Activated T-cell treated with anti-CD3 and anti-CD28 coated beads, Interleukin-2, amount 50 U/mL, for 48 hours (primary cell): ENCODE measurements at places on chromosomes 2 and 18.
A peak's percentile ranks its signal among the peaks of the same experiment; 100 is the strongest.

- no peak for DNase-seq
These were observed 188.1 kb upstream of the LINC00305 start for GRCh38 chr18:64337018-64337417.

GRCh38 chr18:47595831-47596501, 334.5 kb downstream of the SMAD2 start:
- peak; percentile 29 for DNase-seq

DNA sequence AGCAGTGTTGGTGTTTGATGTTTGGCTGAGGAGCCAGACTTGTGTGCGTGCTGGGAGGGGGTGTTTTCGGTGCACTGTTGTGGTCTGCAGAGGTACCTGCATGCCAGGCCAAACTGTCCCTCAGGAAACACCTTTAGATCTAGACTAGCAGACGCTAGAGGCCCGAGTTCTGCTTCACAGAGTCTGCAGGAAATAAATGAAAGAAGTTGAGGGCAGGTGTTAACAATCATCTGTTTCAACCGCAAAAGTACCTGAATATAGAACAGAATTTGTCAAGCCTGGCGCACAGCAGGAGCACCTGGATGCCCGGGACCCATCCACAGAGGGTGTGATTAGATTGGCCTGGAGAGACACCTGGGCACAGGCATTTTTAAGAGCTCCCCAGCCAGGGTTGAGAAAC, 40.5 kb upstream of the REL start:
- no peak for DNase-seq

- no peak for DNase-seq
These were observed 92.9 kb downstream of the ZEB2 start for GRCh38 chr2:144426981-144427479.

GRCh38 chr2:187867165-187867564, 312.9 kb upstream of the TFPI start:
- DNase-seq: no peak

GRCh38 chr2:78418021-78418420, 607.5 kb upstream of the REG3G start:
- DNase-seq: no peak

DNA sequence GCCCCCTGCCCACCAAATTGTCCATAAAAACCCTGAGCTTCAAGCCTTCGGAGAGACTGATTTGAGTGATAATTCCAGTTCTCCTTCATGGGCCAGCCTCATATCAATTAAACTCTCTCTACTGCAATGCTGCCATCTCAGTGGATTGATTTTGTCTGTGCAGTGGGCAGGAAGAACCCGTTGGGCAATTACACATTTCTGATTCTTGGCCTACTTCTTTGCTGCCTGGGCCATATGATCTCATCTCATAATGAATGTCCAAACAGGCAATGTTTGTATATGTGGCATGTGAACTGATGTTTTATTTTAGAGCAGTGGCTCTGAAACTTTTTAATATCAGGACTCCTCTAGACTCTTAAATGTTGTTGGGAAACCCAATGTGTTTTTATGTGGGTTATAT, 101.2 kb upstream of the SLC38A11 start:
- DNase-seq: no peak

DNA sequence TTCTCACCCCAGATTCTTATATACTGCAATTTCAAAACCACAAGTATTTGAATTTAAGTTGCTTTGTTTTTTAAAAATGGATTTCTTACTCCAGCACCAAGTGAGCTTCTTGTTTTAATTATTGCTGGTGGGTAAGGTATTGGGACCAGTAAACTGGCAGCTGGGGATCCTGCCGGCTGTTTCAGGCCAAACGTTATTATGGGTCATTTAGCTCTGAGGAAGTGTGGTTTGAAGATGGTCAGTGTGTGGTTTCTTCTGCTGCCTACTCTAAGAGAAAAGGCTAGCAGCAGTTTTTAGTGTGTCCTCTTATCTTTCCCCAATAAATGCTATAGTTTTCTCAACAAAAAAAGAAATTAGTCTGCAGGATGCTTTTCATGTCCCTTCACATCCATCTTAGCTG, 30.6 kb downstream of the CFAP221 start:
- no peak for DNase-seq

DNA sequence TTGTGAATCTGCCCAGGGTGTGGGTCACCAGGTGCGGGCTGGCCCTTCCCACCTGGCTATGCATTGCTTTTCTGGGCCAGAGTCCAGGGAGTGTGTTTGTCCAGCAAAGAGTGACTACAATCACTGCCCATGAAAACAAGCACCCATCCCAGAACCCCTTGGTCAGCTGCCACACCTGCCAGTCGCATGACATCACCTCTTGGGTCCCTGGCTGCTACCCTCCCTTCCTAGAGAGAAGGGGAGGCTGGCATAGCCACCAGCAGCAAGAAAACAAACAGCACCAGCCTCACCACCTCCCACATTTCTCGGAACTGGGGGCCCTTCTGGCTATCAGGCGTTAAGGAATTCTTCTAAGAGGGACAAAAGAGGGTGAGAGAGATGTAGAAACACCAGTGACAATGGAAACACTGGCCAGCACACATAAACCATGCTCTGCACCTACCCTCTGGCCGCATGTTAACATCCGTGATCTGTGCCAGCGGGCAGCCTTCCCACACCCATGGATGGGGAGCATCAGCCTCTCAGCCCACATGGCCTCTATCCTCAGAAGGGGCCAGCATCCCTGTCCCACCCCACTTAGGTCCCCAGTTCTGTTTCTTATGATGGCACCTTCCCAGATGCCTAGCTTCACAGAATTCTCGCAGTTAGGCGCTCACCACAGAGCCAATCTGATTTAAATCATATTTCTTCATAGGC, 109.7 kb upstream of the GLI2 start:
- no peak for DNase-seq

GRCh38 chr18:75837316-75837715, 409.8 kb upstream of the SMIM21 start:
- no peak for DNase-seq

- DNase-seq: no peak
These were observed 3.2 kb upstream of the GPR35 start for GRCh38 chr2:240622060-240622411.

DNA sequence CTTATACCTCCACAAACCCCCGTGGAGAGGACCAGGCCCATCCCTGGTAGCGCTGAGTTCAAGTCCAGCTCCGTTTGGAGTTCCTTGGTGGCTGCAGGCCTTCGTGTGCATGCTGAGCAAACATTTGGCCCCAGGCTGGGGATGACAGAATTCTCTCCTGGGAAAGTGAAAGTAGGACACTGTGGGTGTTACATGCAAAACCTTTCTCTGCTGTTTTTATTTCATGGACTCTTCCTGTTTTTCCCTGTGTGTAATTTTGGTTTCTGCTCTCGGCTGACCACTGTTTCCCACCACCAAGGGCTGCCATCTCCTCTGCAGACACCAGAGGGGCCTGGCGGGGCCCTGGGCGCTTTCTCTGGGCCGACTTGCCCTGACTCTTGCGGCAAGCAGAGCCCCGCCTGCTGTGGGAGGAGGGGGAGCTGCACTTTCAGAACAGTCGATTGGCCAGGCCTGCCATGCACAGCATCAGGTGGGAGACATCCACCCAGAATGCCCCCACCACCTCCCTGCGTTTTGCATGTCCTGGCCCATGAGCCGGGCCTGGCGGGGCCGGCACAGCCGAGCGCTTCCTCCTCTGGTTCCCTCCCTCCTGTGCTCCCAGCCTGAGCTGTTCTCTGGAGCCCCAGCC, 102.4 kb downstream of the CABLES1 start:
- DNase-seq: peak; percentile 69

DNA sequence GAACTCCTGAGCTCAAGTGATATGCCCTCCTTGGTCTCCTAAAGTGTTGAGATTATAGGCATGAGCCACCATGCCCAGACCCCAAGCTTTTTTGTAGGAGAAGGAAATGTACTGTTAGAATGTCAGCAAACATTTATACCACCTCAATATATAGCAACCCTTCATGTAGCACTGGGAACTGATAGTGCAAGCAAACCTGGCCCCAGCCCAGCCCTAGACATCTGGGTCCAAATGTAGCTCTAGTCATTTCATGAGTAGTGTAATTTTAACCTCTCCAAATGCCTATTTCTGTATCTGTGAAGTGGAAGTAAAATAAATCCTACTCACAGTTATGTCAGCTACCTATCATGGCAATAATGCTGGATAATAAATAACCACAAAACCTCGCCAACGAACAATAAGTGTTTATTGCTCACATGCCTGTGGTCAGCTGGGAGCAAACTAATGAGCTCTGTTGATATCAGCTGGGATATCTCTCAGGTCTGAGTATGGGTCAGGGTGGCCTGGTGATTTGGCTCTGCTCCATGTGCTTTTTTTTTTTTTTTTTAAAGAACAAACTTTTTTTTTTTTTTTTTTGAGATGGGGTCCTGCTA, 180.4 kb downstream of the CD8B2 start:
- no peak for DNase-seq

DNA sequence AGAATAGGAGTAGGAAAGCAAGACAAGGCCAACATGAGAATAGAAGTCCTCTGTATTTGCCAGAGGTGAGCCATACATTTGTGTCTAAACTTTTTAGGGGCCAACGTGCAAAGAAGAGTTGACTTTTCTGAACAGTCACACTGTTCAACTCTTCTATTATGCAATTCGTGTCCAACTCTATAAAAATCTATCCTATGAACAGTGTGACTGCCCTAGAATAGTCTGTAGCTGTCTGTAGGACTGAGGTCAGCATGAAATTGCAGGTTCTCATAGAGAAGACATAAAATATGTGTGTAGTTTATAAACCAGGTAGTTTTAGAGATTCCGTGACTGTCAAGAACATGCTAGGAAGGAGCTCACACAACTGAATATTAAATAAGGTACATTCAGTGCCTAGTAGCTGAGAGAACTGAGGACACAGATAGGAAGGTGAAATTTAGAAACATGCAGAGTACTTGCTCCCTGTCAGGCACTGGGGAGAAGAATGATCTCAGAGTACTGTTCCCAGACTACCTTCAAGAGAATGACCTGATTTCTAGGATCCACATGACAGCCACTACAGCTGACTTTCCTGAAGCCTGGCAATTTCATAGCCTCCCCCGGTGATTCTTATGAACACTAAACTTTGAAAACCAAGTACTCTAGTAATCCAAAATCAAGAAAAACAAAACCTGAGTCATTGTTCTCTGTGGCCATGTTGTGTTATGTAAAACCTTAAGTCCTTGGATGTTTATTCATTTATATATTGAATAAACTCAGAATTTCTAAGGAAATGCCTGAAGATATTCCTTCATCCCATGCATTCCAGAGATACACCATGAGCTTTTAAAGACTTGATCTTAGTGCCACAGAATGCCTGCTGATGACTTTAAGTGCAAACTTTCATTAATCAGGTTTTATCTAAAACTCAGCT, 201.5 kb upstream of the BOD1L2 start:
- no peak for DNase-seq

DNA sequence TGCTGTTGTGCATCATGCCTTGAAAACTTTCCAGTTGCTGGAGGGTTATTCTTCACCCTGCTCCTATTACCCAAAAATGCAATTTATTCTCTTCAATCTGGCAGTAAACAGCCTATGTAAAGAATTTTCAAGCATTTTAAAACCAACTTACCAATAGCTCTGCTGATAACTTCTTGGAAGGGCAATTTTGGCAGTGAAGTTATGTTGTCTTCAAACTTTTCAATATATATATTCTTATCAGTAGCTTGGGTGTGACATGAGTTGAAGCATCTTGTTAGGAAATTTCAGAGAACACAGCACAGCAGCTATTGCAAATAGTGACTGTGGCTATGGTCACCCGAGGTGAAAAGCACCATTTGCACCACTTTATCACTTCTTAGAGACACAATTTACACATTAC, 395.5 kb downstream of the STK39 start:
- no peak for DNase-seq

DNA sequence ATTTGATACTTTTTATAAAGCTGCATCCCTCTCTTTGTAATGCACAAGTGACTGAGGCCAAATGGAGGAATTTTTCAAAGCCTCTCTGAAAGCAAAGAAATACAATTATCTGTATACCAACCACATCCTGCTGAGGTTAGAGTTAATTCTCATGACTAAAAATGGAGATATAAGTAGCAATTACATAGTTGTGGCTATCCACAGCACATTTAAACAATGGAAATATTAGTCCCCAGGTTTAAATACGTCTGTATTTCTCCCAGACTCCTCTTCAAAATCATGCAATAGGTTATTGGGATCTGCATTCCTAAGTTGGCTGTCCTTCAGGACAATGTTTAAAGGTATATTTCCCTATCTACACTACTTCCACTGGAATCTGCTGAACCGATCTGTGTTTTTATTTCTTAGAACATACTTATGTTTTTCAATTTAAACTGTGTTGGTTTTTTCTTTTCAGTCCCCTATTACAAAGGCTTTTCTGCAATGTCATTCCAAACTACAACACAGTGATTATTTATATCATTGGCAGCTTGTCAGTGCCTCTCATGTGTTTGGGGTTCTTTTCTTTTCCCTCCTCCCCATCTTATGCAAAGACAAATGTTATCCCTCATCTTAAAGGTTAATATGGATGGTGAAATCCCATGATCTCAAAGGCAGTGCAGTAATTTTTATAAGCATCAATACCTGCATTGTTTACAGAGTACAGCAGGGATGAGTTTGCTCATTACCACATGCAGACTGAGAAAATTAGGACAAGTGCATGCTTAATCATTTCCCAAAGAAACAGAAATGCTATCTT, 134.8 kb upstream of the FSHR start:
- DNase-seq: no peak

DNA sequence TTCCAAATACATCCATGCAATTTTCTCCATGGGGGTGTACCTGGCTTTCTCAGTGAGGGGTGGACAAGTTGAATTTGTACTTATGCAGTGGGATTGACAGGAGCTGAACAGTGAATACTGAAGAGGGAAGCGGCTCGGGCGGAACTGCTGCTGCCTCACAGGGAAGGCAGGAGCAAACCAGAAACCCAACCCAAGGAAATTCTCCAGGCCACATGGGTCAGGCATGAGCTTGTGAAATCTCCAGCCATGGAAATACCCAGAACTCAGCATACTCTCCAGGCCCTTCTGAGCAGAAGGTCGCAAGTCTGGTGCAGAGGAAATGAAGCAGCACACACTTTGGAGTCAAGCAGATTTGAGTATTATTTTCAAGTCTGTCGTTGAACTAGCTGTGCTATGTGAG, 26.5 kb upstream of the INO80C start:
- no peak for DNase-seq

- peak; percentile 84 for DNase-seq
These were observed 19.1 kb downstream of the CAPG start for GRCh38 chr2:85390941-85391669.

- DNase-seq: no peak
These were observed 22.8 kb downstream of the KCNS3 start for GRCh38 chr2:17901246-17901645.
